ENCODE measurements at places on chromosomes 5 and 9. TPM values are rescaled to one million over a fixed set of nuclear protein-coding genes. Genes with fewer than 3 reads are reported as not detected.

GRCh38 chr9:109537288-109537687 is 39.2 kb upstream of the PTPN3 start:
- DNase-seq, result no peak

GRCh38 chr5:421287-421880 is 21.6 kb upstream of the EXOC3 start:
- DNase-seq, result no peak

GRCh38 chr5:135697959-135698345 is 119.2 kb upstream of the CXCL14 start:
- DNase-seq, result no peak

DNA sequence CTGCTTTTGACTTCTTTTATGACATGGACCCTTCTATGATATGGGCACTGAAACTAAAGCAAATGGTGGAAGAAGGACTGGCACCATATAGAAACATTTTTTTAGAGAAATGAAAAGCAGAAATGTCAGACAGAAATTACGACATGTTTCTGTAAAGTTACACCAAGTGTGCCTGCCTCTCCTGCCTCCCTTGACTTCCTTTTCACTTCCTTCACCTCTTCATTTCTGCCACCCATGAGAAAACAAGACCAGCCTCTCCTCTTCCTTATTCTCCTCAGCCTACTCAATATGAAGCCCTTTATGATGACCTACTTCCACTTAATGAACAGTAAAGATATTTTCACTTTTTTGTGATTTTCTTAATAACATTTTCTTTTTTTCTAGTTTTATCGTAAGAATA is 44.5 kb downstream of the ERCC6L2 start:
- DNase-seq, result no peak

GRCh38 chr9:98989036-98990000 is 45.6 kb downstream of the COL15A1 start:
- no peak for DNase-seq

- DNase-seq, result no peak
These were observed 325.7 kb downstream of the SLF1 start for GRCh38 chr5:94944160-94944559.

GRCh38 chr5:146993876-146994530 is 115.4 kb upstream of the PPP2R2B start:
- no peak for DNase-seq

DNA sequence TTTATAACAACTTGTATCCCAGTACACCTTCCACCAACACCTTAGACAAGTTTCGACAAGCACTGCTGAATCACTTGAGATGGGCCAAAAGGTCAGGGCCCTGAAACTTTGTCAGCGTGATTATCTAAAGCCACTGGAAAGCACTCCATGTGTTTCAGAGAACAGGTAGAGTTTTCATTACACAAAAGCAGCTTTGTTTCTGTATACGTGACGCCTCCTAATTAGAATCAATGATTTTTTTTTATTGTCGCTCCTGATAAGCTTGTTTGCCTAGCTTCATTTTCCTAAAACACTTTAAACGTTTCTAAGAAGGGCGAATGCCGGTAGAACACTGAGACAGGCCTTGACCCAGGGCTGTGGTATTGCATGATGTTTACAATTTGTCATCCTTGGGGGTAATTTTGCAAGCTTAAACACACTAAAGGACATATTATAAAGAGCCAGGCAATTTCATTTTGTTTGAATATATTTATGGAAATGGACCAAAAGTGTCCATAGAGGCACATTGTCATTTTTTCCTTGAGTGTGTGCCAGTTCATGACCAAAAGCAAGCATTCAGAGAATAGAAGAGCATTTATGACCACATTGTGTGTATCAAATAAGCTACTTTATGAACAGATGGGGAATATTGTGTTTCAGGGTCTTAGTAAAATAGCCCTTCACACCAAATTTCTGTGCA is 193.6 kb downstream of the GLIS3 start:
- DNase-seq, result no peak

GRCh38 chr5:61245936-61246335 is 83.7 kb upstream of the SMIM15 start:
- no peak for DNase-seq

DNA sequence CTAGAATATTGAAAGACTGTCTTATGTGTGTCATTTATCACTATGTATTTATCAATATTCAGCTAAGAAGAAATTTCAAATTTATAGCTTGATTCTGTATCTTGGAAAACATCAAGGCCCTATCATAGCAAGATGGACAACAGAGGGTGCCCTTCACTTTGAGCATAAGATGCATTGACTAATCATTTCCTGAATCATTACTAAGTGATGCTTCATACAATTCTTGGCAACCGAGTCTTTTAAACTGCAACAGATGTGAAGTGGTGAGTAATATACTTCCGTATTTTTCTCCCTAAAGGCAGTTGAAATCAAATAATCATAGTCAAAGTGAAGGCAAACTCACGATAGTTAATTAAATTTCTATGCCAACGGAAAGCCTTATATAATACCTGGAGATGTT is 318.6 kb upstream of the RGMB start:
- DNase-seq, result no peak

DNA sequence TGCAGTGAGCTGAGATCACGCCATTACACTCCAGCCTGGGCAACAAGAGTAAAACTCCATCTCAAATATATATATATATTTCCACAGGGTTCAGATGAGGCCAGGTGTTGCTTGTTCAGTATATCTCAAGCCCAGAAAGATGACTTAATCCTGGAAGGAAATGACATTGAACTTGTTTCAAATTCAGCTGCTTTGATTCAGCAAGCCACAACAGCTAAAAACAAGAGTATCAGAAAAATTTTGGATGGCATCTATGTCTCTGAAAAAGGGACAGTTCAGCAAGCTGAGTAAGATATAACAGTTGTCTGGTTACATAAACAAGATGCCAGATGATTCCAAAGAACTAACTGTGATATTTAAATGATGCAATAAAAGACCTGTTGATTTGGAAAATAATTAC is 352.0 kb downstream of the KCTD16 start:
- no peak for DNase-seq

- DNase-seq, result no peak
These were observed 54.7 kb downstream of the SH3RF2 start for GRCh38 chr5:145991044-145991575.

- DNase-seq, result no peak
These were observed 2.8 kb upstream of the CTNNAL1 start for GRCh38 chr9:109016132-109016531.

DNA sequence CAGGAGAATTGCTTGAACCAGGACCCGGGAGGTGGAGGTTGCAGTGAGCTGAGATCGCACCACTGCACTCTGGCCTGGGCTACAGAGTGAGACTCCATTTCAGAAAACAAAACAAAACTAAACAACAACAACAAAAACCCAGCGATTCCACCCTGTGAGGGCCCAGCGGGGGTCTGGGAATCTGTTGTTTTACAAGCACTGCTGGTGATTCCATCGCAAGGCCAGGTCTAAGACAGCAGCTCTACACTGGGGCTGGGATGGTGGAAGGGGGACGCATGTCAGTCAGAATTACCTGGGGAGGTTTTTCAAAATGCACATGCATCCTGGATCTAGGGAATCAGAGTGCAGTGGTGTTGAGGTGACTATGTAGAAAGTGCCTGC is 90.9 kb downstream of the ANKRD55 start:
- DNase-seq, result no peak

GRCh38 chr9:72863456-72864094 is 89.3 kb downstream of the ALDH1A1 start:
- no peak for DNase-seq

- peak; percentile 55 for DNase-seq
These were observed 61.3 kb downstream of the RAPGEF1 start for GRCh38 chr9:131678499-131679111.

GRCh38 chr5:125579182-125579581 is 832.7 kb upstream of the ZNF608 start:
- DNase-seq, result no peak

Gene SH3GL2
- not detected for total RNA-seq

Gene IFNK
- not detected for total RNA-seq

Gene PCDHB8
- total RNA-seq, result not detected

Gene CORO2A
- 13.9 TPM for total RNA-seq

Gene TRIP13
- total RNA-seq, result 1.0 TPM

Gene SPINK1
- total RNA-seq, result not detected

Gene RACK1
- total RNA-seq, result 2,163 TPM

Gene LRRC70
- 5.8 TPM for total RNA-seq

Gene LCN9
- not detected for total RNA-seq

Gene GZMA
- total RNA-seq, result 11.3 TPM

Gene OXCT1
- 26.5 TPM for total RNA-seq

All from T-helper 17 cell (primary cell).